NCI-H1436 treated with DMSO at 0.1 percent for 48 hours (cell line): ENCODE measurements at places on chromosomes 13 and 19.

- no peak for DNase-seq
Measured at GRCh38 chr19:54420383-54421168, 5.3 kb downstream of the TTYH1 start.

DNA sequence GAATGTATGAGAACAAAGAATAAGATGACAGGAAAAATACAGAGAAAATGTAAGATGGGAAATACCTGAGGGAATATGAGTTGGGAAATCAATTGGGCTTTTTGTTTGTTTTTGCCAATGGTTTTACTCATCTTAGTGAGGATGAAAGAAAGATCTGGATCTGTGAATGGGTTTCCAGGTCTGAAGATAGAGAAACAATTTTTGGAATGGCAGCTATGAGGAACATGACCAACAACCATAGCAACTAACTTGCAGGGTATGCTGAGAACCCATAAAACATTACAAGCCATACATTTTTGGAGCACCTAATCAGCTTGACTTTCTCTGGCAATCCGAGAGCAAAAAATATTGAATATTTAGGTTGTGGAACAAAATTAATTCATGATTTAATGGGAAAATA lies 290.0 kb downstream of the KCTD12 start:
- no peak for DNase-seq

- DNase-seq = no peak
Measured at GRCh38 chr13:99144306-99144705, 56.3 kb upstream of the UBAC2 start.

DNA sequence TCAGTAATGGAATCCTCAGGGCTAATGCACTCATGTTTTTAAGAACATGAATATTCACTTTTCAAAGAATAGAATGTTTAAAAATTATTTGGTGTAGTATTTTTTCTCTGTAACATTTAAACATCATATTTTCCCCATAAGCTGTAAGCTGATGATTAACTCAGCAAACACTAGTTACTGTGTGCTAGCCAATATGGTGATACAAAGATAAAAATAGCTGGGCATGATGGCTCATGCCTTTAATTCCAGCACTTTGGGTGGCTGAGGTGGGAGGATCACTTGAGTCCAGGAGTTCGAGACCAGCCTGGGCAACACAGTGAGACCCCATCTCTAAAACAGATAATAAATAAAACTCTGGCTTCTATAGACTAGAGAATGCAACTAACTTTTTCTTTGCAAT lies 13.2 kb downstream of the RNF17 start:
- DNase-seq = no peak

- DNase-seq = no peak
Measured at GRCh38 chr13:23561261-23561660, 9.0 kb upstream of the TNFRSF19 start.

- no peak for DNase-seq
Measured at GRCh38 chr13:78786459-78786858, 127.5 kb upstream of the OBI1 start.

DNA sequence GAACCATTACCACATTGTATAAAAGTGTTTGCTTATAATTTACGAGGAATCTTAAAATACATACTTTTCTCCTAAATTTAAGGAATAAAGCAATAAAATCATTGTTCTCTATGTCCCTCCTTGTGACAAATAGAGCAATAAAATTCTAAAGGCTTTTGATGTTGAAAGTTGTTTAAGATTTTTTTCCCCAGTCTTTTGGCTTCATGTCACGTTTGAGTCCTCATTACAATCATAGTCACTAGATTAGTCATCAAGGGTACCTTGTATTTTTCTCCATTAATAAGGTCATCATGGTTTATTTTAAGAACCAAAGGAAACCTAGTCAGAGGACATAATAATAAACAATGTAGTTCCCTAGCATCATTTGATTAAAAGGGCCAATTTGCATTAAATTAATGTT lies 3.2 kb downstream of the WBP4 start:
- DNase-seq = no peak

- no peak for DNase-seq
Measured at GRCh38 chr13:35530147-35530546, 53.7 kb upstream of the MAB21L1 start.

DNA sequence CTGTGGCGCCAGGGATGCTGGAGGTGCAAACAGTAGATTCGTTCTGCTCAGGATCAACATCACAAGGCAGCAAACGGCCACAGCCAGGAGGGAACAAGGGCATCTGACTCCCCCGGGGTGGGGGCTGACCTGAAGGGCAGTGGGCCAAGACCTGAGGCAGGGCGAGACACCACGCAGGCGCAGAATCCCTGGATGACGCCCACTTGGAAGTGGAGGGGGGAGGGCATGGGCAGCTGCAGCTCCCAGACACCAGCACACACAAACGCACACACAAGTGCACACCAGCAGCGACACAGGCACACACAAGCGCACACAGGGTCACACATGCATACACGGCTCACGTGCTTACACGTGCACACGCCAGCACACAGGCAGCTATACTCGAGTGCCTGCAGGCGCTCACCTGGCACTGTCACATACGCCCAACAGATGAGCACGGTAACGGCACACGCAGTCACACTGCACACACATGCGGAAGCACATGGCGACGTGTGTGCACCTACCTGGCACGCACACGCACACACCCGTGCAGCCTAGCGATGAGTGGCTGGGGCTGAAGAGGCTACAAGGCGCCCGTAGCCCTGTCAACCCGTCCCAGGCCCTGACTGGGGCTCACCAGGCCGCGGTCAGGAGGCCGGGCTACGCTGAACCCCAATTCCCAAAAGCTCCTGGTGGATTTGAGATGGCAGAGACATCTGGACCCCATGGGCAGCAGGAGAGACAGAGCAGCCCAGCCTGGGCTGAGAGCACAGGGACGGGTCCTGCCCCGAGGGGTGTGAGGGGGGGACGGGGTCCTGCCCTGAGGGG lies 5.5 kb downstream of the C2CD4C start:
- DNase-seq = no peak

GRCh38 chr13:33202644-33203169 lies 82.8 kb downstream of the STARD13 start:
- no peak for DNase-seq

- DNase-seq = no peak
Measured at GRCh38 chr19:13315495-13315894, 165.3 kb downstream of the IER2 start.

- no peak for DNase-seq
Measured at GRCh38 chr19:45408830-45409556, 2.5 kb downstream of the POLR1G start.

DNA sequence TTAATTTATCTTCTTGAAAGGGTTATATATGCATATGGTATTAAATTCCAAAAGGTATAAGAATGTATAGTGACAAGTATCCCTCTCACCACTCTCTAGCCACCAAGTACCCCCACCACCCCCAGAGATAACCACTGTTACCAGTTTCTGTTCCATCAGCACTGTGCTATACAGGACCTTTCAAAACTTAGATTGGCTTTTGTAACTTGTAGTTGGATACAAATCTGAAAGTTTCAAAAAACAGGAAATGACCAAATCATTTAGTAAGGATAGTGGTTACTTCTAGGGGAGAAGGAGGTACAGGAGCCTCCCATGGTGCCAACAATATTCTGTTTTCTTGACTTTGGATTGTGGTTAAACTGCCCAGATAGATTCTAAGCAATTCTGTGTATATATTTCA lies 56.7 kb downstream of the AKAP11 start:
- no peak for DNase-seq

GRCh38 chr19:45591004-45591637 lies 6.5 kb upstream of the OPA3 start:
- DNase-seq = no peak

GRCh38 chr19:6279620-6279930 lies 200 bp downstream of the MLLT1 start:
- DNase-seq = no peak

- no peak for DNase-seq
Measured at GRCh38 chr13:43686557-43686956, 100.2 kb downstream of the ENOX1 start.

GRCh38 chr13:41550276-41550675 lies 92.9 kb downstream of the RGCC start:
- DNase-seq = no peak

GRCh38 chr13:50762969-50763567 lies 80.4 kb downstream of the DLEU7 start:
- DNase-seq = no peak

GRCh38 chr19:41821003-41821735 lies 23.3 kb downstream of the LYPD4 start:
- DNase-seq = no peak

GRCh38 chr19:45999653-46000121 lies 4.4 kb downstream of the CCDC61 start:
- no peak for DNase-seq

DNA sequence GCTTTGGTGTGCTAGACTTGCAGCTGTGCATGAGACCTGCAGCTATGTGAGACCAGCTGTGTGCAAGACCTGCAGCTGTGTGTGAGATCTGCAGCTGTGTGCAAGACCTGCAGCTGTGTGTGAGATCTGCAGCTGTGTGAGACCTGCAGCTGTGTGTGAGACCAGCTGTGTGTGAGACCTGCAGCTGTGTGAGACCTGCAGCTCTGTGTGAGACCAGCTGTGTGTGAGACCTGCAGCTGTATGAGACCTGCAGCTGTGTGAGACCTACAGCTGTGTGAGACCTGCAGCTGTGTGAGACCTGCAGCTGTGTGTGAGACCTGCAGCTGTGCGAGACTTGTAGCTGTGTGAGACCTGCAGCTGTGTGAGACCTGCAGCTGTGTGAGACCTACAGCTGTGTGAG lies 6.7 kb upstream of the DCUN1D2 start:
- no peak for DNase-seq

DNA sequence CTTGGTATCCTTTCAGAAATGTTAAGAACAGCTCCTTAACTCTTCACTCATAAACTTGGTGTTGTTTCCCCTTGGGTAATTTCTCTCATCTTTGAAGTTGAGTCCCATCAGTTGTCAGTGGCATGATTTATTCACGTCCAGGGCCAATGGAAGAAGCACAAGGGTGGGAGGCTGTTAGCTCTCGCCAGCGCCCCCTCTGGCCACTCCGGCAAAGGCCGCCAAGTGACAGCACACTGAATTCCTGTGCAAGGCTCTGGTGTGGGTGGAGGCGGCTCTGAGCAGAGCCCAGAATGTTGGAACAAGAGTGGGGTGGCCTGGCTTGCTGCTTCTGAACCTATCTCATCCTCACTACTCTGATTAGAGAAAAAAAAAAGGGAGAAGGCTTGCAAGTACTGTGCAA lies 13.1 kb upstream of the MEDAG start:
- DNase-seq = no peak

DNA sequence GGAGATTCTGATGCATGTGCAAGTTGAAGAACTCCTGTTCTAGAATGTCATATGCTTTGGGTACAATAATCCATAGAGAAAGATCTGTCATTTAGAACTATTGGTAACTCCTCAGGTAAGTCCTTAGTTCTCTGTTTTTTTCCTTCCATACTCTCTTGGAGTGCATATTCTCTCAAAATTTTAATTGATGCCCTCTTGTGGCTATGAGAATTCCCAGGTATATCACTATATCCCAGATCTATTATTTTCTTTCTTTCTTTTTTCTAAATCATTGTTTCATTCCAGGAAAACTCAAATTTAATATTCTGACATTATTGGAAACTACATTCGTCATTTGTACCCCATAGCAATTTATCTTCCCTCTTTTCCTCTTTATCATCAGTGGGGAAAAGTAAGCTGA lies 485.4 kb downstream of the KLF5 start:
- DNase-seq = no peak

DNA sequence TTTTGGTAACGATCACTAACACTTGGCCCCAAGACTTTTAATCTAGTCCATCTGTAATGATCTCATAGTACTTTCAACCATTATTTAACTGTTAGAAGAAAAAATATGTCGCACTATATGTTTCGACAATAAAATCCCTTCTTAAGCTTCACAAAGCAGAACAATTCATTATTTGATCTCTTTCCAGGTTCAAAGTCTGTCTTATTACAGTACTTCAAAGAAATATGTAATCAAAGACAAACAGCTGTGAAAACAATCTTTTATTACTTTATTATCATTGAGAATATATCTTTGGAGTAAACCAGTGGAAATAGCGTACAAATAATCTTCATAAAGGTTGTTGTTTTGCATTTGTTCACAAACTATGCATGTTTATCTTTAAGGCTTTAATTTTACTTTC lies 93.5 kb downstream of the DACH1 start:
- no peak for DNase-seq

GRCh38 chr19:41206456-41206855 lies 12.6 kb upstream of the AXL start:
- no peak for DNase-seq

- DNase-seq = no peak
Measured at GRCh38 chr13:93243375-93244063, 16.9 kb downstream of the GPC6 start.

- no peak for DNase-seq
Measured at GRCh38 chr19:50717026-50717723, 2.4 kb downstream of the SHANK1 start.

DNA sequence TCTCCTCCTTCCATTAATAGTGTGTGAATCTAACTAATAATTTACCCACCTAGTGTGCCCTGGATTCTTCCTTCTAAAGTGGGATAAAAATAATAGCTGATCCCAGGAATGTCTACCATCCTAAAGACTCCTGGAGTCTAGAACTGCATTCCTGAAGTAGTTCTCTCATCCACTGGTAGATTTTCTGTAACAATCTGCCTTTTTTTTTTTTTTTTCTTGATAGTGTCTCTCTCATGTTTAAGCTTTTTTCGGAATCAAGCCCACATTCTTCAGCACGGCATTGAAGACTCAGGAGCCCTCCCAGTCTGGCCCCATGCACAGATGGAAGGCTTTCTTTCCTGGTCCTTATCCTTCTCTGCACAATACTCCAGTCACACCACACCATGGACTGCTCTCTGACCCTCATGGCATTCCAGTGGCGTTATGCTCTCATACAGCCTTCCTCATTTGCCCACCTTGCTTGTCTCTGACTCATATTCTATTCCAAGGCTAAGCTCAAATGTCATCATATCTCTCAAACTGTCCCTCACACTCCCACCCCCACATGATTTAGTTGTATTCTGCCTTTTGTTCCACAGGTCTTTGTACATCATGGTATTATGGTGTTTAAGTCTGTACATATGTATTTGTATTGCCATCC lies 68.7 kb upstream of the FRY start:
- no peak for DNase-seq

- no peak for DNase-seq
Measured at GRCh38 chr13:113423520-113424163, 29.6 kb downstream of the ADPRHL1 start.

- no peak for DNase-seq
Measured at GRCh38 chr13:90838317-90838960, 509.0 kb upstream of the MIR17HG start.

DNA sequence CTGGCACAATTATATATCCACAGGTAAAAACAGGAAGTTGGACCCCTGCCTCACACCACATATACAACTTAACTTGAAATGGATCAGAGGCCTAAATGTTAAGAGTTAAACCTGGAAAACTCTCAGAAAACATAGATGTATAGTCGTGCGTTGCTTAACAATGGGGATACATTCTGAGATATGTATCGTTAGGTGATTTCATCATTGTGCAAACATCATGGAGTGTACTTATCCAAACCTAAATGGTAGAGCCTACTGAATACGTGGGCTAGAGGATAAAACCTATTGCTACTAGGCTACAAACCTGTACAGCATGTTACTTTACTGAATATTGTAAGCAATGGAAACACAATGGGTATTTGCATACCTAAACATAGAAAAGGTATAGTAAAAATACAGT lies 14.8 kb upstream of the CALM3 start:
- no peak for DNase-seq
